Stimulated activated CD4-positive, alpha-beta T cell treated with anti-CD3 and anti-CD28 coated beads, TNF-alpha, amount 100 ng/mL, for 24 hours (primary cell): ENCODE measurements at places on chromosomes 11 and 22.

DNA sequence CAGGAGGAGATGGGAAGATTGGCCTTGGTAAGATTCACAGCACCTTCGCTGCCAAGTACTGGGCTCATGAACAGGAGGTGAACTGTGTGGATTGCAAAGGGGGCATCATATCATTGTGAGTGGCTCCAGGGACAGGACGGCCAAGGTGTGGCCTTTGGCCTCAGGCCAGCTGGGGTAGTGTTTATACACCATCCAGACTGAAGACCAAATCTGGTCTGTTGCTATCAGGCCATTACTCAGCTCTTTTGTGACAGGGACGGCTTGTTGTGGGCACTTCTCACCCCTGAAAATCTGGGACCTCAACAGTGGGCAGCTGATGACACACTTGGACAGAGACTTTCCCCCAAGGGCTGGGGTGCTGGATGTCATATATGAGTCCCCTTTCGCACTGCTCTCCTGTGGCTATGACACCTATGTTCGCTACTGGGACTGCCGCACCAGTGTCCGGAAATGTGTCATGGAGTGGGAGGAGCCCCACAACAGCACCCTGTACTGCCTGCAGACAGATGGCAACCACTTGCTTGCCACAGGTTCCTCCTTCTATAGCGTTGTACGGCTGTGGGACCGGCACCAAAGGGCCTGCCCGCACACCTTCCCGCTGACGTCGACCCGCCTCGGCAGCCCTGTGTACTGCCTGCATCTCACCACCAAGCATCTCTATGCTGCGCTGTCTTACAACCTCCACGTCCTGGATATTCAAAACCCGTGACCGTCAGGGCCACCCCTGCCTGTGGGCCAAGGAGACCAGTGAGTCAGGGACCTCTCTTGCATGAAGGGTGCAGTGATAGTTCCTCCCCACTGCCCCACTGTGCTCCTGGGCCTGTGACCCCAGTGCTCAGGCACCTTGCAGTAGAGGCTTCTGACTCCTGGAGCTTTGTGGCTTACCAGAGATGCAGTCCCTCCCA lies 83.6 kb downstream of the BCR start:
- DNase-seq: no peak

DNA sequence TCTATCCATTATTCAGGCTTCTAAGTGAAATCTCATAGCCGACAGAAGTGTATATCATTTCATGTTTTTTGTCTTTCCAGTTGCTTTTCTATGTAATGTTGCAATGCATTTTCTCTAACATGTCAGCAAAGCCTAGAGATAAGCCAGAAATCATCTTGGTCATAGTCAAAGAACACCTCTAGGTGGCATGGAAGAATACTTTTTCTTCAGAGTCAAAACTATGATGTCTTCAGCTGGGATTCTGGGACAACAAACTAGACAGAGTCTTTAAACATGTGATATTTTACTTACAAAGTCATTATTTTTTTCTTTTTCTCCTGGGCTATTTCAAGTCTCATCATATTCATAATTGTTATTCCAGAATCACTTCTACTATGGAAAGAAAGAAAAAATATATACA lies 4.4 kb downstream of the GAS2 start:
- no peak for DNase-seq

DNA sequence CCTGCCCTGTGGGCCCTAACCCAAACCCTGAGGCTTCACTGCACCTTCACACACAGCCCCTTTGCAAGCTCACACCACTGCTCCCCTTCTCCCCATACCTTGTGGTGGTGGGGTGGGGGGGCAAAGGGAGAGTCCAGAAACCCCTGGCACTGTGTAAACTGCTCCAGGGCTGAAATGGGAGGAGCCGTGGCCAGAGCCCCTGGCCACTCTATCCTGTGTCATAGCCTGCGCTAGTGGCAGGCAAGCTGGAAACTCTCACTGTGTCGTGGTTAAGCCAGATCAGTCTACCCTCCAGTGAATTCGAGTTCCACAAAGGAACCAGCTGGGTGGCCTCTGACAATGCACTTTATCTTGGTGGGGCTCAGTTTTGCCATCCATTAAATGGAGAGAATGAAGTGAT lies 8.4 kb upstream of the SYT13 start:
- DNase-seq: no peak

DNA sequence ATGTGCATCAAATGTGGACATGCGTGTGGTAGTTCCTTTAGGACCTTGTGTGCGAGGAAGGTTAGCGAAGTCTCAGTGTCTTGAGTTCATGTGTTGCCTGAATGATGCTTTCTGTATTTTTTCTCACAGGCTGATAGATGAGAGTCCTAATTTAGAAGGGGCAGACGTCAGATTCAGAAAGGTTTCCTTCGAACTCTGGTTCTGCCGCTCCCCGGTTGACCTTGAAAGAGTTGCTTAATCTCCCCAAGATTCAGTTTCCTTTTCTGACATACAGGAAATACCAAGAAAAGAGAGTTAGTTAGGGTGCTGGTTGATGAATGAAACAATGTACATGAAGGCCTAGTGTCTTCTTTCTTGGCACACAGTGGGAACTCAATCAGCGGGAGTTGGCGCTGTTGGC lies 35.9 kb upstream of the TTC12 start:
- no peak for DNase-seq

DNA sequence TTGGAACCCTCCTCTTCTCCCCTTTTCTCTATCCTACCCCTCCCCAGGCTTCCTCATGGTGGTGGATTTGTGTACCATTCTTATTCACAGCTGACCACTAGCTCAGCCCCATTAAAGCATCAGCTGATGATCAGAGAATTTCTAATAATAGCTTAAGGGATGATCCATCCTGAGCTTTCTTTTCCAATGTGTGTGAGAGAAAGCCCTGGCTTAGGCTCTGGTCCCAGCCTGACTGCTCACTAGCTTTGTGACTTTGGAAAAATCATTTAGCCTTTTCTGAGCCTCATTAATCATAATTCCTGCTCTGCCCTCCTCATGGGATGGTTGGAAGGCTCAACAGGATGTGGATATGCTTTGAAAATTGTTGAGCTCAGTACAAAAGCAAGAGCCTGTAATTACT lies 26.3 kb upstream of the CCDC90B start:
- DNase-seq: no peak
